ENCODE measurements at places on chromosomes 7 and 10. TPM values are rescaled to one million over a fixed set of nuclear protein-coding genes. Genes with fewer than 3 reads are reported as not detected.

DNA sequence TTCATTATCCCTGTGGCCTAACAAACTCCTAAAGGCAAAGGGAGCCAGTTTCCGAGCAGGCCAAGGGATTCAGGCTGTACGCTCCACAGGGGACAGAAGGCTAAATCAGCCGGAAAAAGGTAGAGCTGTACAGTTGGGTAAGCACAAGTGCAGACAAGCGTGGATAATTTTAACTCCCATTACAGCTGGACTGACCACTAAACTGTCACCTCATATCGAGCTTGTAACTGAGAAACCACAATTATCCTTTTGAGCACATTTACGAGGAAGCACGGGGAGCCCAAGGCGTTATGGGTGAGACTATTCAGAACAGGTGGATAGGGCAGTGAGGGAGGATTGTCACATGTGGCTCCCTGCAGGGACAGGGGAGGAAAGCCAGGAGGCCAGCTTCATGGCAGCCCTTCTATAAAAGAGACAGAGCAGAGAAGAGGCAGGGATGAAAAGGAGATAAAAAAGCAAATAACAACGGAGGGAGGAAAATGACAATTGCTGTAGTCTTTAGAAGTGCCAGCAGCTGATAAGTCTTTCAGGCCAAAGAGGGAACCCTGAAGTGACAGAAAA, 288.0 kb downstream of the FGFR2 start:
- no peak for DNase-seq

- peak; percentile 21 for DNase-seq
Observed at GRCh38 chr7:44396931-44397545, 71.6 kb upstream of the CAMK2B start.

- DNase-seq = peak; percentile 91
Observed at GRCh38 chr7:47435889-47436312, 146.0 kb downstream of the TNS3 start.

DNA sequence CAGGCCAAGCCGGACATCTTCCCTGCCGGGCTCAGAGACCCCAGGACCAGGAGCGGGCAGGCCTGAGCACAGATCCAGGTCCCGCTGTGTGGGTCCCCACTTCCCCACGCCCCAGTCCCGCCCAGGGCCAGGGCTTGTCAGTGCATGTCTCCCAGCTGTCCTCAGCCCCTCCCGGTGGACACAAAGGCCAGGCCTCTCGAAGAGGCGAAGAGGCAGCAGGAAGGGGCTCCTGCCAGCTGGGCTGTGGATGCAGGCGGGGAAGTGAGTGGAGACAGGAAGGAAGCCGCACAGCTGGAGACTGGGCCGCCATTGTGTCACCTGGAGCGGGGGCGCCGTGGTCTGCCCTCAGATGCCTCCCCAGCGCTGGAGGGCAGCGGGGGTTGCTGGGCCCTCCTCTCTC, 4.8 kb downstream of the GRIFIN start:
- no peak for DNase-seq

DNA sequence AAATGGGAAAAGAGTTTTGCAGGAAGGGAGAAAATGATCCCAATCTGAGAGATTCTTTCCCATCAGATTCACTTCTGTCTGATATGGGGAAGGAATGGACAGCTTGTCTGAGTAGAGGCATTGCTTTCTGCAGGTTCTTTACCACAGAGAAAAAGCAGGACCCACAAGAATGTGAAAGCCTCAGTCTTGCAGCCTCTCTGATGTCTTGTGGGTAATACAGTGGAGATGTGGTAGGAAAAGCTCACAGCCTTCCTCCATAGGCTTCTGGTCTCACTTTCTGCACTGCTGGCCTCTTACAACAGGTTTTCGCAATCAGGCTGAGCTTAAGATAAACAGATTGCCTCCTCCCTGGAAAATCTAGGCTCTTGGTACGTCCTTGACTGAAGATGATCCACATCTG, 551 bp downstream of the IFIT1 start:
- DNase-seq = peak; percentile 89

GRCh38 chr7:4003503-4003902, 678.6 kb upstream of the FOXK1 start:
- no peak for DNase-seq

- DNase-seq = no peak
Observed at GRCh38 chr7:158410720-158411119, 176.9 kb downstream of the PTPRN2 start.

DNA sequence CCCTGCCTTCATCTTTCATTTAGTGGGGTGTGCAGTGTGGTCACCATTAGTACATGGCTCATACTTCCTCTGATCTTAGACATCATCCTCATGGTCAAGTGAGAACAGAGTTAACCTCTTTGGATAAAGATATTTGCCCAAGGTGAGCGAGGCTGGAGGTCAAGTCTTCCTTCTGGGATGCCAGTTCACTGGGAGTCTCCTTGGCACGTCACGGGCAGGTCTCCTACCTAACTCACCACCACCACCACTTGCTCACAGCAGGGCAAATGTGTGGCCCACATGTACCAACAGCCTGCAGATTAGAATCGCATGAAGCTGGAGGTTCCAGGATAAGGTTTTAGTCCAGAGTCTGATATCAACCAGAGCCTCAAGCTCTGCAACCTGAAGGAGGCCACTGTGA, 164.6 kb downstream of the USP6NL start:
- no peak for DNase-seq

DNA sequence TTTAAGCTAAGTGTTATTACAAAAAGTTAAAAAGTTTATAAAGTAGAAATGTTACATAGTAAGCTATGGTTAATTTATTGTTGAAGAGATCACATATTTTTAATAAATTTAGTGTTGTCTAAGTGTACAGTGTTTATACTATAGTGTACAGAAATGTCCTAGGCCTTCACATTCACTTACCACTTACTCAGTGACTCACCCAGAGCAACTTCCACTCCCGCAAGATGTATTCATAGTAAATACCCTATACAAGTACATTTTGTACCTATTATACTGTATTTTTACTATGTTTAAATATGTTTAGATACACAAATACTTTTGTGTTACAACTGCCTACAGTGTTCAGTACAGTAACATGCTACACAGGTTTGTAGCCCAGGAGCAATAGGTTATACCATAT, 69.2 kb downstream of the DNAJC1 start:
- no peak for DNase-seq

- DNase-seq = no peak
Observed at GRCh38 chr7:25662841-25663800, 434.8 kb upstream of the NPVF start.

GRCh38 chr7:158811461-158811860, 17.8 kb downstream of the ESYT2 start:
- DNase-seq = peak; percentile 68

DNA sequence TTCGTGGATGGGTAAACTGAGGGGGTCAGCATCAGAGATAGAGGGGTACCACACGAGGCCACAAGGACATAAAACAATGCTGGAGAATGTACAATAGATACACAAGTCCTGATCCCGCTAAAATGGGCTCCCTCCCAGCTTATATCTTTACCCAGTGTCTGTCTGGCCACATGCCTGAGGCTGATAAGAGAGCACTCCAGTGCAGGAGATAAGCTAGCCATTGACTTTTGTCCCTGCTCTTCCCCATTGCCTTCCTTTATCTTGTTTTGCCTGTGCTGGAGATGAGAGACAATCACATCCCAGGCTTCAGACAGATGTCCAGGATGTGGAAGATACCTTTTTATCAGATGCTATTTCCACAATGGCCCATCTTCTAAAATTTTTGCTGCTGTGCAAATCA, 6.0 kb downstream of the GAD2 start:
- no peak for DNase-seq

- DNase-seq = no peak
Observed at GRCh38 chr7:115019882-115020605, 98.2 kb downstream of the MDFIC start.

DNA sequence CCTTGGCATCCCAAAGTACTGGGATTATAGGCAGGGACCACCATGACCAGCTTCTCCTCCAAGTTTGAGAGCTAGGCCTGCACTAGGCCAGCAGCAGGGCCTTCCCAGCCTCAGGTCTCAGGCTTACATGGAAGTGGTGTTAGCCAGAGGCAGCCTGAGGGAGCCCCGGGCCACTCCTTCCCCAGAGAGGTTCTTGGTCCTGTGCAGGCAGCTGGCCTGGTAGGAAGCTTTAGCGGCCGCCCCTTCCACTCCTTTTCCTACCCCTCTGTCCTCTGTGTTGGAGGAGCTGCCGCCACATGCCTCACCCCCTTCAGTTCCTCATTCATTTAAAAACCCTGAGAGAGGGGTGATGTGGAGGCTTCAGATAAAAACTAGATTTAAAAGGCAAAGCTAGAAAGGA, 40.3 kb downstream of the TSPAN15 start:
- no peak for DNase-seq

- DNase-seq = no peak
Observed at GRCh38 chr7:45188736-45189135, 31.1 kb downstream of the RAMP3 start.

DNA sequence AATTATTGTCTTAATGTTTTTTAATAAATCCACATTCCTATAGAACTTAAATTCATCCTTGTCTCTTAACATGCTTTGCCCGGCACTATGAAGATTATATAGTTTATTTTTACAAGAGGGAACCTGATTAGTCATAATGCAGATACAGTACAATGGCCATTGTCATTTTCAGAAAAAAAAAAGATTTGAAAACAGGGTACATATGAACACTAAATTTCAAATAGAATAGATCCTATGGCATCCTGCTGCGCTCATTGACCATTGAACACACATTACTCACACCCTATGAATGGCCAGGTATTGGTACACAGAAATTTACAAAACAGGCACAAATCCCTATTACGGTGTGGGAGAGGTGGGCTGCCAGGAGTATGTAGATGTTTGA, 2.0 kb upstream of the KLF6 start:
- DNase-seq = no peak

- peak; percentile 89 for DNase-seq
Observed at GRCh38 chr7:24917510-24918239, 62.3 kb downstream of the OSBPL3 start.

GRCh38 chr10:94315975-94316464, 46.7 kb downstream of the NOC3L start:
- DNase-seq = peak; percentile 92

DNA sequence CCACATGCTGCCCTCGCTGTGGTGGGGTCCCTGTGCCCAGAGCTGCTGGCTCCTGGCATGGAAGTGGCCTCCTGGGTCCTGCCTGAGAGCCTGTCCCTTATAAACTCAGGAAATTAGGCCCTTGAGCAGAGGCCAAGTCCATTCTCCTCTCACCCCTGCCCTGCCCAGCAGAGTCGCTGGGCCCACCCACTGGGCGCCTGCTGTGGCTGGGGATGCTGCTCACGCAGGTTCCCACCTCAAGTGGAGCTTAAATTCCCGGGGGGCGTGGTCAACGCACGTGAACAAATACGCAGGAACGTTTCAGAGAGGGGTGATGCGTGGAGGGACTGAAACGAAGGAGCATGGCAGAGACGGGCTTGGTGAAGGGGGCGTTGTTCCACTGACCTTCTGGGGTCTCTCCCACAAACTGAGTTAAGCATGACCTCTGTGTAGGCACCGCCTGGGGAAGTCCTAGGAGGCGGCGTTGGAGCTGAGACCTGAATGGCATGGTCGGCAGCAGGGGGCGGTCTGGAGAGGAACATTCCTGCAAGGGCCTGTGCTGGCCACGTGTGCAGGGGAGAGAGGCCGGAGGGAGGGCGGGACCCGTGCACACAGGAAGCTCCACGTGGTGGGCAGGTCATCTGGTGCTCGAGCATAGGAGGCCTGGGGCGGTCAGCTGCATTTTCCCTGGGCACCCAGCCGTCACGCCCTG, 27.9 kb downstream of the FAM20C start:
- no peak for DNase-seq

DNA sequence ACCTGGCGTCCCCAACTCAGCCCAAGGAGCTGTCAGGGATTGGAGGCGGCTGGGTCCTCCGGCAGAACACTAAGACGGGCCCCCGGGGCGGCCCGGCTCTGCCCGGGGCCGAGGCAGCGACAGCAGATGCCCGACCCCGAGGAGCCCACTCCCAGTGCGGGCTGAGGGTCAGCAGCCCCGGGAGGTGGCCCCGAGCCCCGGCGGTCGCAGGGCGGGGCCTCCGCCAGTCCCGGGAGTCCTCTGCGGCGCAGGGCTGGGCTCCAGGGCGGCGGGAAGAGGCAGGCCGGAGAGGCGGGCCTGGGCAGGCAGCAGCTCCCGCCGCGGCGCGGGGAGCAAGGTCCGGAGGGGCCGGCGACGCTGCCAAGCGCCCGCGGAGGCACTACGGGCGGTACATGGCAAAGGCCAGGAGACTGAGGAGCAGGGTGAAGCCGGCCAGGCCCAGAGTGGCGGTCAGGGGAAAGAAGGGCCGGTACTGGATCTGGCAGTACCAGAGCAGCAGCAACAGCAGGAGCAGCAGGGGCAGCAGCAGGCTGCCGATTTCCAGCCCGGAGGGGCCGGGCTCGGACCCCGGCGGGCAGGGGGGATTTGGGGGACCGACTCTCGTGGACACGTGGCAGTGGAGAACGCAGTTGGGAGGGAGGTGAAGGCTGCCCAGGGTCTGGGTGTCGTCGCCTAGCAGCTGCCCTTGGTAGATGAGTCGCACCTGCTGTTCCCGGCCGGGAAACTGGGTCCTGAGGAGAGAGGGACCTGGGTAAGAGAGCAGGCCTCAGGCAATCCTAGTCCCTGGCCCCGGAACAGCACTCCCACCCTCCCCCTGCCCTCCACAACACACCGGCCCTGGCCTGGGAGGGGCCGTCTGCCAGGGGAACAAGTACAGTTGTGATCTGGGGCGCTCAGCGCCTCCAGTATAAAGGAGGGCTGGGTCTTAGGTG, 827 bp upstream of the FASTK start:
- DNase-seq = no peak

- no peak for DNase-seq
Observed at GRCh38 chr7:80623503-80624252, 14.8 kb upstream of the CD36 start.

DNA sequence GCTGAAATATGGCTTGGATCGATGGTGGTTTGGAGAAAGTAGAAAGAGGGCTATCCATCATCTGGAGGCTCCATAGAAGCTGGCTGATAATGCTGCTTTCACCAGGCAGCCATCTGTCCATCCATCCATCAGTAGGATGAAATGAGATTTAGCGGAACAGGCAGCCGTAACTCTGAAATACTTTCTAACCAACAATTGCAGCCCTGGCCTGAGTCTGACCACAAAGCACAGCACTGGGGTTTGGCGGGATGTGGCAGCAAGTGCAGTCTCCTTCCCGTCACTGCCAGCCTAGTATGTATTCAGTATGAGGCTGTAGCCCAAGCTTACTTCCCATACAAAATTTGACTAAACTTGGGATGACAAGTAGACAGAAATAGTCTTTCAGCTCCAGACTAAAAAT, 38.0 kb downstream of the R3HCC1L start:
- no peak for DNase-seq

Gene ARMS2
- not detected for total RNA-seq

Gene NDUFB8
- total RNA-seq = 134 TPM

Gene CLDN3
- total RNA-seq = not detected

Gene SPACDR
- total RNA-seq = 0.27 TPM

Gene MPLKIP
- total RNA-seq = 18.2 TPM

Gene THSD7A
- 2.5 TPM for total RNA-seq

Gene MOSPD3
- total RNA-seq = 11.4 TPM

Gene TUBB8
- not detected for total RNA-seq

Gene FAM20C
- 18.2 TPM for total RNA-seq

Gene ADAM12
- 82.7 TPM for total RNA-seq

Gene CNPY1
- not detected for total RNA-seq

Gene HOXA6
- total RNA-seq = not detected

Gene CCDC3
- 3.9 TPM for total RNA-seq

Gene CCL24
- total RNA-seq = not detected

Gene HABP2
- total RNA-seq = not detected
